ENCODE measurements at places on chromosomes 4 and X. TPM values are rescaled to one million over a fixed set of nuclear protein-coding genes. Genes with fewer than 3 reads are reported as not detected.

Gene AKAP14
- not detected for total RNA-seq

Gene CLDN22
- total RNA-seq = not detected

Gene TLR2
- 18.8 TPM for total RNA-seq

Gene SERTM2
- not detected for total RNA-seq

Gene SAP30
- total RNA-seq = 25.4 TPM

Gene RASGEF1B
- 6.3 TPM for total RNA-seq

Gene SHISA3
- 15.5 TPM for total RNA-seq

- DNase-seq = no peak
These were observed 14.4 kb downstream of the BCOR start for GRCh38 chrX:40083120-40083978.

All from right atrium auricular region (tissue), 2 donors.